NCI-H1417 treated with DMSO at 0.1 percent for 48 hours (cell line): ENCODE measurements at places on chromosomes 16 and 17.

GRCh38 chr16:88871730-88872416, 5.4 kb upstream of the PABPN1L start:
- DNase-seq, result no peak

- no peak for DNase-seq
Observed at GRCh38 chr16:50367777-50368409, 895 bp downstream of the BRD7 start.

GRCh38 chr17:28416703-28417311, 10.8 kb upstream of the SLC46A1 start:
- peak; percentile 20 for DNase-seq

GRCh38 chr17:8109661-8110455, 8.5 kb downstream of the ALOXE3 start:
- no peak for DNase-seq

GRCh38 chr16:27025581-27025980, 41.1 kb upstream of the C16orf82 start:
- DNase-seq, result no peak

- no peak for DNase-seq
Observed at GRCh38 chr17:52681480-52681879, 523.0 kb upstream of the CA10 start.

DNA sequence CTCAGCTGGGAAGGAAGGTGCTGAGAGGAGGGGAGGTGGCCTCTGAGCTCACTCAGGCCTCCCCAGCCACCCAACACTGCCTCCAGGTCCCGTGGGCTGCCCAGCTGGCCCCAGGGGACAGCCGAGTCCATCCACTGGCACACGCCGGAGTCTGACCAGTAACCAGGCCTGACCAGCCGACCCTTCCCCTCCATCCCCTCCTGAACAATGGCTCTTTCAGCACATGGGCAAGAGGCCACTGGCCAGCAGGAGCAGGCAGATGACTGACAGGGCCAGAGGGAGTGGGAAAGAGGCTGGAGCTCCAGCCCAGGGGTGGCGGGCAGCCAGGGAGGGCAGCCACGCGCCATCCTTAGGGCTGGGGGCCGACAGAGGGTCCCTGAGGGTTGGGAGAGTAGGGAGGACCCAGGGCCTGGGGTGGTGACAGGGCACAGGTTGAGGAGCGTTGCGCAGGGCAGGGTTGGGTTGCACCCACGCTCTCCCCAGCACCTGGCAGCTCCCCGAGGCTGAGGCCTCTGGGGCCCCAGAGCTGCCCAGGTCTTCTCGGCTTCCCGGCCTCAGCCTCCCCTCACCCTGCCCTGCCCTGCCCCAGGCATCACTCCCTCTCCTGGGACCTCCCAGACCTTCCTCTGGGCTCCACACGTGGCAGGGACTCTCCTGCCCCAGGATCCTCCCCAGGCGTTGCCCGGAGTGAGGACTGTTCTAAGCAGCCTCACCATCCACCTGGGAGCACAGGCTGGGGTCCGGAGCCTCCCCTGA, 20.2 kb upstream of the SLC38A10 start:
- DNase-seq, result no peak

- no peak for DNase-seq
Observed at GRCh38 chr16:79019431-79019830, 581.1 kb downstream of the MAF start.

DNA sequence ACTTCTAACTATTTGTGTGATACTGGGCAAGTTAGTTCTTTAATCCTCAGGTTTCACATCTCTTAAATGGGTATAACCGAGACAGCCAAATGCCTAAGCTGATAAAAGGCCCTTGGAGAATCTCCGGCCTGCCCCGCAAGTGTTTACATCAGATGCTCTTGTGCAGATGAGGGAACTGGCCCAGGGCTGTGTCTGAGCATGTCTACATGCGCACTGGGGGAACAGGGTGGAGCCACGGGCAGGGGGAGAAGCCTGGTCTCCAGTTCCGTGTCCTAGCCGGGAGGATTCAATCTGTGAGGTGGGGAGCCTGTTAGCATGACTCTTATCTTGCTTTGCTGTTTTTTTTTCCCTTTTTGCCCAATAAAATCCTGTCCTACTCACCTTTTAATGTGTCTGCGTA, 222.9 kb downstream of the CDH8 start:
- no peak for DNase-seq

DNA sequence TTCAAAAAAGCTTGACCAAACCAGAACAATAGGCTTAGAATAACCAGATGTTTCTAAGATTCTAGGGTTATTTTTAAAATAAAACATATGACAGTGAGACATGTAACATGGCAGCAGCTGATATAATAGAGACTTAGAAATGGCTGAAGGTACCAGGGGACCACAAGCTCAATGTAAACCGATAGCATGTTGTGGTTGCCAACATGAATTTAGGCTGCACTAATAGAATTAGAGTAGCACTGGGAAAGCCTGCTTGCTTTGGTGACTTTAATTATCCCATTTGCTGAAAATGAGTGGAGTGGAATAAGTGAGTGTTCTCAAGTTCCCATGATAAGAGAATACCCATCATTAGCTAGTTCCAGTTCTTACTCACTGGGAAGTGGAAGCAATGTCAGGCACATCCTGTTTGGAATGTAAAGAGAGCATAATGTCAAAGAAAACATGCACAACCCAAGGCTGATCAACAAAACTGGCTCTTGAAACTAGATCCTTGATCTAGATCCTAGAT, 621.2 kb upstream of the CDH5 start:
- DNase-seq, result no peak

DNA sequence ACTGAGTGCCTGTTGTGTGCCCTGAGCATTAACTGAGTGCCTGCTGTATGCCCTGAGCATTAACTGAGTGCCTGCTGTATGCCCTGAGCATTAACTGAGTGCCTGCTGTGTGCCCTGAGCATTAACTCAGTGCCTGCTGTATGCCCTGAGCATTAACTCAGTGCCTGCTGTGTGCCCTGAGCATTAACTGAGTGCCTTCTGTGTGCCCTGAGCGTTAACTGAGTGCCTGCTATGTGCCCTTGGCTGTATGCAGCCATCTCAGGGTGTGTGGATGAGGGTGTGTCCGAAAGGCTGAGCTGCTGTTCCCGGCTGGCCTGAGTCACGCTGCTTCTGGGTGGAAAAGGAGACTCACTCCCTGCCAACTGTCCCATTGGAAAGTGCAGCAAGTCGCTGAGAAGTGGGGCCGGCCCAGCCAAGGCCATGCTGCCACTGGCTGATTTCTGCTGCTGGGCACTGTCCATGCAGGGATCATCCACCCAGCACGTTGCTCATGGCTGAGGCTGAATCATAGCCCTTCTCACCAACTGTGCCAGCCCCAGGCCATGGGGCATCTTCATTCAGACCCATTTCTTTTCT, 113.8 kb downstream of the OR1D5 start:
- no peak for DNase-seq

DNA sequence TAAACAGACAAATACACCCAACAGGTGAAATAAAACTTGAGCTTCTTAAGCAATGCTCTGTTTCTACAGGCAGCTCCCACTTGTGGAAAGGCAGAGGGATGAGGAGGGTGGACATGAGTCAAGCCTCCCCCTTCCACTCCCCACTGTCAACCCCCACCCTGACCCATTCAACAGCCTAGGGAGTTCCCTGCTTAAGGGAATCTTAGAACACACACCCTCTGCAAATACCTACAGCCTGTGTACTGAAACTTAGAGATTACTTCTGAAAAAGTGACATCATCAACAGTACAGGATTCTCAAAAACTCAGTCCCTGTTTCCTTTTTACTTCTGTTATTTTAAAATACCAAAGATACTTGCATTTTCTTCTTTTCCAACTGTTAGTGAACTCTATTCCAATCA, 345.4 kb downstream of the SOX9 start:
- no peak for DNase-seq

GRCh38 chr16:78584213-78584860, 484.9 kb downstream of the WWOX start:
- no peak for DNase-seq

DNA sequence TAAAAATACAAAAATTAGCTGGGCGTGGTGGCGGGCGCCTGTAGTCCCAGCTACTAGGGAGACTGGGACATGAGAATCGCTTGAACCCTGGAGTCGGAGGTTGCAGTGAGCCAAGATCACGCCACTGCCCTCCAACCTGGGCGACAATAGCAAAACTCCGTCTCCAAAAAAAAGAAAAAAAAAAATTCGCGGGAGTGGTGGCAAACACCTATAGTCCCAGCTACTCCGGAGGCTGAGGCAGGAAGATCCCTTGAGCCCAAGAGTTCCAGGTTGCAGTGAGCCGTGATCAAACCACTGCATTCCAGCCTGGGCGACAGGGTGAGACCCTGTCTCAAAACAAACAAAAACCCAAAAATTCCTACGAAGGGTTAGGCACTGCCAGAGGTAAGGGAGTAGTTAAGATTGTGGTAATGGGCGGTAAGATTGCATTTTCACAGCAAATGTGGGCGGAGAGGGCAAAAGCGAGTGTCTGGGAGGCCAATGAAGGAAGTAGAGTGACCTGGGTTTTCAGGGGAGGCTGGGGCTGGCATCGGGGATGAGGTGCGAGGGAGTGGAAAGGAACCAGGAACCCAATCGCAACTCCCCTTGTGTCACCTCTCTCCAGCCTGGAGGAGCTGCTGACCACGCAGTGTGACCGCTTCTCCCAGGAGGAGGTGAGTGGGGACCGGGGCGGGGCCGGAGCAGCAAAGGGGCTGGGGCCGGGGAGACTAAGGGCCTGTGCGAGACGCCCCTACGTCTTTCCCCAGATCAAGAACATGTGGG, 2.6 kb downstream of the MYL11 start:
- DNase-seq, result no peak

DNA sequence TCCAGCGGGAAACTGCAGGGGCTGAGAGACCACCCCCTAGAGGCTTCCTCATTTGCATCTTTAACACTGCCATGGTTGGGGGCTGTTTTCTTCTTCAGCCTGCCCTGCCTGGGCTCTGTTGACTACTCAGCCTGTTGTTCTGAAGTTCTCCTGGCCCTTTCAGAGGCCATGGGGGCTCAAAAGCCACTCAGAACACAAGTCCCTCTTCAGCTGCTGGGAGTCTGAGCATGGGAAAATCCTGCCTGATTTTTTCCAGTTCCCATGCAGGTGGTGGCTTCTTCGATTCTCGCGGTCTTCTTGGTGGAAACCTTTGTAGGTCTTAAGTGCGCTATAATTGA, 36.3 kb downstream of the PLCG2 start:
- no peak for DNase-seq

DNA sequence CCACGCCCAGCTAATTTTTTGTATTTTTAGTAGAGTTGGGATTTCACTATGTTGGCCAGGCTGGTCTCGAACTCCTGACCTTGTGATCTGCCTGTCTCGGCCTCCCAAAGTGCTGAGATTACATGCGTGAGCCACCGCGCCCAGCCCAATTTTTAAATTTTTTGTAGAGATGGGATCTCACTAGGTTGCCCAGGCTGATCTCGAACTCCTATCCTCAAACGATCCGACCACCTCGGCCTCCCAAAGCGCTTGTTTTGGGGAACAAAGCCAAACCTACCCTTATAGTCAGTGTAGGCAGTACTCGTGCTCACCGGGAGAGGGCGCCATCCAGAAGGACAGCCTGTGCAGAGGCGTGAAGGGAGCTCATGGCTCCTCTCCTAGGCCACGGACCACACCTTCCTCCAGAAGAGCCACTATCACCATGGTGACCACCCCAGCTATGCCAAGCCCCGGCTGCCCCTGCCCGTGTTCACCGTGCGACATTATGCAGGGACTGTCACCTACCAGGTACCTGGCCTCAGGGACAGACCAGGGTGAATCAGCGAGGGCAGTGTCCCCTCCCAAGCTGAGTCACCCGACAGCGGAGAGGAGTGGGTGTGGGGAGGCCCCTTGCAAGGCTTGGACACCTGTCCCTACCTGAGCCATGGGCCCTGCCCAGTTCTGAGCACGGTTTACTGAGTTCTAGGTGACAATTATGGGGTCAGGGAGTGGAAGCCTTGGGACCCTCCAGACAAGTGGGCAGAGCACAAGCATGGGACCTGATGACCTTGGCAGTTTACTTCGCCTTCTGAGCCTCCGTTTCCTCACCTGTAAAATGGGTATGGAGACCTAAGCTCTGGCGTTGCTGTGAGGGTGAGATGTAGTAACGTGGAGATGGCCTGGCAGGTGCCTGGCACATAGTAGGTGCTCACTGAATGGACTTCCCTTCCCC, 13.7 kb downstream of the MYO15B start:
- DNase-seq, result no peak

GRCh38 chr17:74770498-74771318, 5.4 kb downstream of the NAT9 start:
- no peak for DNase-seq

- no peak for DNase-seq
Observed at GRCh38 chr16:5885521-5885920, 787.9 kb upstream of the EEF2KMT start.

DNA sequence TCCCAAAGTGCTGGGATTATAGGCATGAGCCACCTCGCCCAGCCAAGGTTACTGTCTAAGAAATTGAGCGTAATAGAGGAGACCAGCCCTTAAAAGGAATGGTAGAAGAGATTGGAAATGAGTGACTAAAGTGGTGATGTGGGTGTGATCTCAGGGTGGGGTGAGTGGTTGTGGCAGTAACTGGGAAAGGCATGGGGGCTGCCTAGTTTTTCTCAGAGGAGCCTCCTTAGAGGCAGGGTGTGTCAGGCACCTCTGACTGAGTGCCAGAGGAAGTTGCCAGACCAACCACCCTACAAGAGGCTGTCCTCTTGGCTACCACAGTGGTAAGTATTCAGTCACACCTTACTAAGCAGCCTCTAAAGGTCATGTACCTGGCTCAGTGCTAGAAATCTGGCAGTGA, 8.9 kb downstream of the DUS2 start:
- DNase-seq, result no peak

DNA sequence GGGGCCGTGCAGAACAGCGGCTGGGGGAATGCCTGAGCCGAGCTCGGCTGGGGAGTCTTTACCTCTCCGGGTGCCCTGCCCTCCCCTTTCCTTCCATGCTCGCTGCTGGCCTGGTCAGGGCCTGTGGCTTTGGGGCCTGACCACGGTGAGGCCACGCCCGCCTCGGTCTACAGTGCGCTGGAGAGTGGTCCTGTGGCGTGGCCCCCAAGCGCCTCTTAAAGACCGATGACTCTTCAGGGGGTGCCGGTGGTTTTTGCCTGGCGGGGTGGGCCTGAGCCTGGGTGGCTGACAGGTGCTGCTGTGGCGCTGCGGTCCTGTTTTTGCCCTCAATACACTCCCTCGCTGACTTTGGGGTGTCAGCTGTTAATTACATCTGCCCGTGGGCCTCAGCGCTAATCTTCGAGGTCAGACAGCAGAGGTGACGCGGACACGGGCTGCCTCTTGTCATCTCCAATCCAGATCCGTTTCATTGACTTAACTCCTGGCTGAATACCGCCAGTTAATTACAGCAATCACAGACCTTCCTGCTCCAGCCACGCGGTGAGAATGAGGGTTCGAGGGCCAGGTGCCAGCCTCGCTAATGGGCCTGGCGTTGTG, 29.7 kb downstream of the GSE1 start:
- no peak for DNase-seq

DNA sequence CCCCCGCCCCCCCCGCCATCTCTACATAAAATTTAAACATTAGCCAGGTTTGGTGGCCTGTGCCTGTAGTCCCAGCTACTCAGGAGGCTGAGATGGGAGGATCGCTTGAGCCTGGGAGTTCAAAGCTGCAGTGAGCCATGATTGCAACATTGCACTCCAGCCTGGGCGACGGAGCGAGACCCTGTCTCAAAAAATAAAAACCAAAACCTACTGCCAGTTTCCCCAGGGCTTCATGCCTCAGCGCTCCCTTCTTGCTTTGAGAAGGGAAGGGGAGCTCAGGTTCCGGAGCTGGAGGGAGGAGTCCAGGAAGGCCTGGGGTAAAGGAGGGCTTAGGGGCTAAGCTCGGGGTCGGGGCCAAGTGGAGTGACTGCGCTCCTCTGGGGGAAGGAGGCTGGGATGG, 20.5 kb downstream of the PLCD3 start:
- DNase-seq, result no peak
